ENCODE measurements at places on chromosomes 11 and 22.

- DNase-seq = no peak
These were observed 41.7 kb downstream of the TBX1 start for GRCh38 chr22:19802001-19802893.

- no peak for DNase-seq
These were observed 532.2 kb upstream of the API5 start for GRCh38 chr11:42779555-42779954.

GRCh38 chr11:63800921-63801320, 12.3 kb upstream of the SPINDOC start:
- DNase-seq = no peak

- no peak for DNase-seq
These were observed 297.3 kb downstream of the TBC1D22A start for GRCh38 chr22:47059701-47060161.

DNA sequence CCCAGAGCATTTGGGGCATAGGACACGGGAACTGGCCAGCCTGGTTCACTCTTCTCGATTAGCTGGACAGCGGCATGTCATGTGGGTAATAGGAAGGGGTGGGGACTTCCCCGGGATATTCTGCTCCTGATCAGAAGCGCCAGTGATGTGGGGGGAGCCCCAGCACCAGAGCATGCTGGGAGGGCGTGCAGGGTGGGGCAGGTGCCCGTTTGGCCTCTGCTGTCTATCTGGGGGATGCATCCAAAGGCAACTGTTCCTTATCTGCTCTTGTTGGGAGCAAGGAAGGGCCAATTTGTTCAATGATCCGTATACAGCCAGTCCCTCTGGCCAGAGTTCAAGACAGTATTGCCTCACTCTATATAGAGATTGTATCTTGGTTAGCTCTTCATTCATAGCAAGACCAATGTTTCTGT, 43.6 kb downstream of the PPARA start:
- DNase-seq = no peak
